ENCODE measurements at places on chromosomes 12 and 14.

DNA sequence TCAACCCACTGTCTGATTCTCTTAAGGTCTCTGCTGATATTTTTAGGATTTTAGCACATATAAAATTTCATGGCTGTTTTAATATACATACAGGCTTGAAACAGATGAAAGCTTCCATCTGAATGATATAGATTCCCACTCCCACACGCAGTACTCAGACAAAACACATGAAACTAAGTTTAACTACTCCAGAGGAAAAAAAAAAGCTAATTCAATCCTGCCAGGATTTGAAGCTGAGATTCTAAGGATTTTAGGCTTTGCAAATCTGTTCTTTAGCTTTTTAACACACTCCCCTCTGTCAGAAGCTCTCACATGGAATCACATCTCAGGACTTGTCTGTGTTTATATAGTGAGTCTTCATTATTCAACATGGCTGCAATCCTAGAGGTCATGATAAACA lies 217.3 kb downstream of the BCAT1 start:
- no peak overlapping the region for H3K27ac ChIP-seq
- H3K27me3 ChIP-seq: no peaks in the 10 kb centered on the region
- H3K36me3 ChIP-seq: no peaks in the 10 kb centered on the region
- no peak overlapping the region for H3K4me3 ChIP-seq

- no peaks in the 10 kb centered on the region for H3K27me3 ChIP-seq
- peak; percentile 36 for DNase-seq
- H3K4me3 ChIP-seq: no peak overlapping the region
- H3K36me3 ChIP-seq: no peaks in the 10 kb centered on the region
- peaks cover 34% of the 10 kb centered on the region for H3K4me1 ChIP-seq
- peak overlapping the region; percentile 82 for H3K27ac ChIP-seq
These were observed 150.5 kb downstream of the PELI2 start for GRCh38 chr14:56268673-56269072.

DNA sequence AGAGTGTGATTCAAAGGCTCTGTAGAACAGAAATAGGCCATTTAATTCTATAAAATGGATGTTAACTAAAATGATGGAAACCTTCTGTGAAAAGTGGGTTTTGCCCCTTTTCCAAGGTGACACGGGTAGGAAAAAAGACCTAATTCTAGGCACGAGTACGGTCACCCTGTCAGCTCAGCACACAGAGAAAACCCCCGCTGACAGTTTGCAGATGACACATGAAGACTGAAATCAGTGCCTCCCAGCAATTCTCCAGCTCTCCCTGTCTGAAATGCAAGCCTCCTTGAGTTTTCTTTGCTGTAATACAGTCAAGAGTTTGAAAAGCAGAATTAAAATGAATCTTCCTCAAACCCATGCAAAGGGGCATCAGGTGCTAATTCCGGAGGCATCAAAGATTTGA lies 230.0 kb downstream of the TMEM132D start:
- no peak overlapping the region for H3K27ac ChIP-seq
- peaks cover 3% of the 10 kb centered on the region for H3K4me1 ChIP-seq
- no peaks in the 10 kb centered on the region for H3K36me3 ChIP-seq

DNA sequence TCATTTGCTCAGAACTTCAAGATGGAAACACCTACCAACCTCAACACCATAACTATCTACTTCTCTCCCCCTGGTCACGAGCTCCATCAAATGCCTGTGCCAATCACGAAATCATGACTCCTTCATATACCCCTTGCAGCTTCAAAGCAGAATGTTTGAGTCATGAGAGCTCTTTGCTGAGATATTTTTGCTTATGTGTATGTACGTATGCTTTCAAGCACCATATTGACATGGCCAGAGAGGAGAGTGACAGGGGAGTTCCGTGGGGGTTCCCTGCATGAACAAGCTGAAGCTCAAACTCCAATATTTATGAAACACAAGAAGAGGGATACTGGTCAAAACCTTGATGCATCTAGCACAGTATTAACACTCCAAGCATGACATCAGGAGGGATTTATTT lies 374.4 kb downstream of the DPF3 start:
- H3K27me3 ChIP-seq: no peaks in the 10 kb centered on the region
- DNase-seq: no peak
- no peak overlapping the region for H3K27ac ChIP-seq
- H3K4me3 ChIP-seq: no peak overlapping the region
- peaks cover 20% of the 10 kb centered on the region for H3K4me1 ChIP-seq

DNA sequence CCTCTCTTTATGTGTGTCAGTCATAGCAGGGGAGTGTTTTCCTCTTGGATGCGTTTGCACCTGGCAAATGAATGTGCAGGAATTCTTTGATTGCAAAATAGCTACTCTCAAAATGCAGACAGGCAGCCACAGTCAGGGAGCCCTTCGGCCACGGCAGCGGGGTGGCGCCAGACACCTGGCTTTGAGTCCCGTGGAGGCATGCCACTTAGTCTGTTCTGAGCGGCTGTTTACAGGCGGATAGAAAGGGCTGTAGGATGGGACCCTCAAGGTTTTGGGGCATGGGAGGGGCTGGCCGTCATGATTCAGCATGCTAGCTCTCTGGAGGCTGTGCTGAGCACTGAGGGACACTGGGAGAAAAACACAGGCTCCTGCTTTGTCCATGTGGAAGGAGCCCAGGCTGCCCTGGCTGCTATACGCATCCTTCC lies 117.1 kb downstream of the SLC25A47 start:
- peaks cover 47% of the 10 kb centered on the region for H3K4me1 ChIP-seq
- peak; percentile 80 for DNase-seq
- no peaks in the 10 kb centered on the region for H3K27me3 ChIP-seq
- no peaks in the 10 kb centered on the region for H3K36me3 ChIP-seq
- no peak overlapping the region for H3K4me3 ChIP-seq

GRCh38 chr12:7555752-7556151 lies 52.2 kb upstream of the CD163 start:
- no peaks in the 10 kb centered on the region for H3K4me1 ChIP-seq
- DNase-seq: peak; percentile 4
- no peaks in the 10 kb centered on the region for H3K27me3 ChIP-seq

- peak within 1 kb of the TSS; percentile 62 for H3K4me3 ChIP-seq
- peaks cover 8% of the 10 kb centered on the region for H3K4me1 ChIP-seq
- no peaks in the 10 kb centered on the region for H3K36me3 ChIP-seq
- H3K27me3 ChIP-seq: peaks cover 6% of the 10 kb centered on the region
These were observed at the start of gene RPS6KL1 for GRCh38 chr14:74922752-74923401. RPS6KL1 (minus strand) TSS chr14:74923260; CDS start chr14:74921541, 1,719 bp downstream.

DNA sequence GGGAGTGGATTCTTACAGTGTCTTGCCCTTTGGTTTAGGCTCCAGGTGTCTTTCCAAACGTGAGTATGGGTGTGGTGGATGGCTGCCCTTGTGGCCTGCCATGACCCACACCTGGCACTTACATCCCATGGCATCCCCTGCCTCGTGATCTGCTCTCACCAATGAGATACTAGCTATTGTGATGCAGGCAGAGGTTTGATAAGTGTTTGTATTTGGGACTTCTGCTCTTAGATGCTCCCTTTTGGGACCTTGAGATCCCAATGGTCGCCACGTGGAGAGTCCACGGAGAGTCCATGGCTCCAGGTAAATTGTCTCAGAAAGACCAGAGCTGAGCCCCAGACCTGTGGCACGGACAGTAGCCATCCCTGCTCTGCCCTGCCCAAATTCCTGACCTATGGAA lies 62.5 kb downstream of the MDM2 start:
- H3K27ac ChIP-seq: no peak overlapping the region
- no peaks in the 10 kb centered on the region for H3K27me3 ChIP-seq
- no peak overlapping the region for H3K4me3 ChIP-seq
- DNase-seq: no peak
- no peaks in the 10 kb centered on the region for H3K36me3 ChIP-seq
- H3K4me1 ChIP-seq: peaks cover under 1% of the 10 kb centered on the region

- peaks cover 6% of the 10 kb centered on the region for H3K36me3 ChIP-seq
- DNase-seq: no peak
- H3K4me3 ChIP-seq: no peak overlapping the region
- no peaks in the 10 kb centered on the region for H3K27me3 ChIP-seq
- no peak overlapping the region for H3K27ac ChIP-seq
These were observed 33.3 kb downstream of the NT5DC3 start for GRCh38 chr12:103807561-103808238.

DNA sequence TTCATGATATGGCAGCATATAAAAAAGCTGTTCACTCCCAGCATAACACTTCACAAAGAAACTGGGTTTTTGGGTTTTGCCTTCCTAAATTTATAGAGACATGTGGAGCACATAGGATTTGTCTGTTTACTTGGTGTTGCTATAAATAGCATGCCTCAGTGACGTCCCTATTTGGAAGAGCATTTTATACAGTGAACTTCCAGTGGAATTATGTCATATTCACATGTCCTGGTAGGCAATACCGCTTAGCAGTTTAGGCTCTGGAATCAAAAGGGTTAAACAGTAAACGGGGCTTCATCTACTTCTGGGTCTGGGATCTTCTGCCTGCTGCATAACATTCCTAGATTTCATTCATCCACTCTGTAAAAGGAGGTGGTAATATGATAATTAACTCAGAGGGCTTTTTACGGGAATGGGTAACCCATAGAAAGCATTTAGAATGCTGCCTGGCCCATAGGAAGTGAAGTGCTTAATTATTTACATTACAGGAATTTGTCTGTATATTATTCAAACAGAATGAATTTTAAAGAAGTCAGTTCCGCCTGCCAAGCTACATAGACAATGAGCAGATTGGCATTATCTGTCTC lies 396.1 kb downstream of the TMTC2 start:
- no peak overlapping the region for H3K4me3 ChIP-seq
- H3K4me1 ChIP-seq: no peaks in the 10 kb centered on the region
- DNase-seq: no peak
- H3K27me3 ChIP-seq: no peaks in the 10 kb centered on the region
- no peak overlapping the region for H3K27ac ChIP-seq

- H3K27ac ChIP-seq: peak within 1 kb of the TSS; percentile 45
- no peaks in the 10 kb centered on the region for H3K27me3 ChIP-seq
- peak; percentile 55 for DNase-seq
- H3K4me3 ChIP-seq: peak within 1 kb of the TSS; percentile 70
These were observed at the start of gene SYNE2 for GRCh38 chr14:63852817-63853731. SYNE2 (plus strand) TSS chr14:63853004; CDS start chr14:63909149, 56,145 bp downstream.

DNA sequence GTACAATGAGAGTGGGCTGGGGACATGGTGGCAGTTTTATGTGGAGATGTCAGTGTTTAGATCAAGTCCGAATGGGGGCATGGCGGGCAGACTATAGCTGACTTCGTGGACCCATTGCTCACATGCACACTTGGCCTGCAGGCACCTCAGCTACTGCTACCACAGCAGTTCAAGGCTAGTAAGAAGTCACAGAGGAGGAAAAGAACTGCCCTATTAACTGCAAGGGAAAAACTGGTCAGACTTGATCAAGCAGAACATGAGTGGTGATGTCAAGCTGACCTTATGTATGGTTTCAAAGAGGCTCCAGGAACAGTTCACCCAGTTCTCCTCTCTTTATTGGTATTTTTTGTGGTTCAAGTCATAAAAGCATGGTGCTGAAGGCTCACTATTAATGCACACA lies 30.2 kb upstream of the FRS2 start:
- no peak overlapping the region for H3K27ac ChIP-seq
- H3K27me3 ChIP-seq: no peaks in the 10 kb centered on the region
- H3K4me1 ChIP-seq: no peaks in the 10 kb centered on the region
- no peaks in the 10 kb centered on the region for H3K36me3 ChIP-seq

GRCh38 chr14:52355016-52355431 lies 40.9 kb downstream of the PTGER2 start:
- peaks cover 36% of the 10 kb centered on the region for H3K4me1 ChIP-seq
- peak overlapping the region; percentile 12 for H3K4me3 ChIP-seq
- DNase-seq: peak; percentile 98
- H3K27ac ChIP-seq: peak overlapping the region; percentile 84

GRCh38 chr14:78933166-78933565 lies 763.0 kb downstream of the NRXN3 start:
- no peak for DNase-seq
- H3K27ac ChIP-seq: no peak overlapping the region
- H3K4me3 ChIP-seq: no peak overlapping the region
- no peaks in the 10 kb centered on the region for H3K27me3 ChIP-seq

GRCh38 chr14:99277530-99277929 lies 5.5 kb upstream of the BCL11B start:
- no peak overlapping the region for H3K4me3 ChIP-seq
- peaks cover 42% of the 10 kb centered on the region for H3K27me3 ChIP-seq
- H3K4me1 ChIP-seq: peaks cover 10% of the 10 kb centered on the region
- H3K27ac ChIP-seq: no peak overlapping the region
- DNase-seq: peak; percentile 26

- no peak overlapping the region for H3K4me3 ChIP-seq
- no peak for DNase-seq
- H3K4me1 ChIP-seq: peaks cover 16% of the 10 kb centered on the region
- H3K27me3 ChIP-seq: no peaks in the 10 kb centered on the region
- H3K36me3 ChIP-seq: peaks cover 2% of the 10 kb centered on the region
- H3K27ac ChIP-seq: no peak overlapping the region
These were observed 178.1 kb downstream of the DPF3 start for GRCh38 chr14:72715850-72716228.

- H3K27me3 ChIP-seq: peaks cover 10% of the 10 kb centered on the region
- no peaks in the 10 kb centered on the region for H3K36me3 ChIP-seq
- H3K27ac ChIP-seq: no peak overlapping the region
These were observed 17.1 kb upstream of the MYO1H start for GRCh38 chr12:109330282-109331230.

- H3K36me3 ChIP-seq: no peaks in the 10 kb centered on the region
- H3K4me1 ChIP-seq: peaks cover 17% of the 10 kb centered on the region
- peak overlapping the region; percentile 95 for H3K4me3 ChIP-seq
- no peak for DNase-seq
- H3K27ac ChIP-seq: peak overlapping the region; percentile 81
These were observed 387 bp upstream of the IPO8 start for GRCh38 chr12:30696103-30696408.

DNA sequence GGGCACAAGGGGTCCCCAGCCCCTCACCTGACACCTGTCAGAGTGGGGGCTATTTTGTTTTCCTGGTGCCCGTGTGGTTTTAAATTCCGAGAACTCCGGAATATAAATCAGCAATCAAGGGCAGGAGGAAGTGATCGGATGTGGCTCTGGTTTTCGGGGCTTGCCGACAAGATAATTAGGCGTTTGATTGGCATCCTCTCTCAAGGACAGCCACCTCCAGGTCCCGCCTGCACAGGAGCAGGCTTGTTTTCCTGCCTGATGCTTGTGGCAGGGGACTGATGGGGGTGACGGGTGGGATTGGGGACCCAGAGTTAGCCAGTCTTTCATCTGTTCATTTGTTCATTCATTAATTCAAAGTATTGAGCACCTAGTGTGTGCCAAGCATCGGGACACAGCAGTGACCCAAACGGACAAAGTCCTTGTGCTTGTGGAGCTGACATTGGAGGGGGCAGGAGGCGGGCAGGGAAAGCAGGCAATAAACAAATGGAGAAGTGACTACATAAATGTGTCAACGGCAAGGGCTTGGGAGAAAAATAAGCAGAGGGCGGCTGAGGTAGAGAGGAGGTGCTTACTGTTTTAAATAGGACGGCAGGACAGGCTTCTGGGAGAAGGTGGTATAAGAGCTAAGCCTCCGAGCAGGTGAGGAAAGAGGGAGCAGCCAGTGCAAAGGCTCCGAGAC lies 166.5 kb downstream of the PHETA1 start:
- no peaks in the 10 kb centered on the region for H3K4me1 ChIP-seq
- H3K36me3 ChIP-seq: no peaks in the 10 kb centered on the region
- no peaks in the 10 kb centered on the region for H3K27me3 ChIP-seq

All from astrocyte (in vitro differentiated cells and primary cell).